ENCODE measurements at places on chromosomes 4 and X.

- no peak for DNase-seq
Measured at GRCh38 chrX:41759817-41760216, 35.8 kb downstream of the GPR82 start.

DNA sequence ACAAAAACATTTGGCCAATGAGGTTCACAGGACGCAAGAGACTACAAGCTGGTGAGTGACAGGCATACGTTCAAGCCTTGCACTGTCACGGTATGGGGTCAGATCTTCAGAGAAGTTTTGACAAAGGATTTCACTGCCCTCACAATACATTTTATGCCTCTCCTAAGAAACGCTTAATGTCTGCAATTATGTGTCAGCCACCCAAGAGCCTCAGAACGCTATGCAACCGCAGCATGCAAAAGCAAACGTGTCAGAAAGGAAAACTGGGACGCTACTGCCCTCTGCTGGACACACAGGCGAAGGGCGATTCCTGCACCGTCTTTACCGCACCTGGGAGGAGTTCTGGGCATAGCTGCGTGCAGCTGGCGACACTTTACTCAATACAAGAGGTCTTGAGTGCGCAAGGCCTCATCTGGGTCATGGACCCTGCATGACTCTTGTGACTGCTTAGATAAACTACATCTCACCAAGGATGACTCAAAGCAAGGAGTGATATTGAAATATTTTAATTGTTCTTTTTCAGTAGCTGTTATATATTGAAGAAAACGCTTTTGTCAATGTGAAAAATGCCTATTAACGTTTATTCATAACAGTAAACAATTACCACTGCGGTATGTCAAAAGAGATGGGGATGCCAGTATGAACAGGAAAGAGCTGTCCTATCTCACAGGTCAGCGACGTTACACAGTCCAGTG is 147.6 kb upstream of the FRG1 start:
- DNase-seq = peak; percentile 86

DNA sequence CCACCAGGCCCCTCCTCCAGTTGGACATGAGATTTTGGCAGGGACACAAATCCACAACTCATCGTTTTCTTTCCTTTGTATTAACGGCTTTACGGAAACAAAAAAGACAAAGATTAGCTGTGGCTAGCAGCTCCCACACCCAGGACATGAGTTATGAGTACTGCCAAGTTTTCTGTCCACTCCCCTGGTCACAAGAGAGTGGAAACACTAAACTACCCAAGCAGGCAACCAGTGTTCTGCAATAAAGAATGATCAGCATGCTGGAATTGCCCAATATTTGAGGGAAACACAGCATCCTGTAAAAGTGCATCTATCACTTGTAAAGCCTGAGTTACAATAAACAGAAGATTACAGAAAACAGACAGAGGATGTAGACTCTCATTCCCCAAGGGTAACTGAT is 358.4 kb downstream of the NLGN4X start:
- no peak for DNase-seq

- no peak for DNase-seq
Measured at GRCh38 chrX:123060986-123061385, 123.1 kb upstream of the GRIA3 start.

GRCh38 chrX:38960137-38960536 is 158.9 kb downstream of the MID1IP1 start:
- no peak for DNase-seq

DNA sequence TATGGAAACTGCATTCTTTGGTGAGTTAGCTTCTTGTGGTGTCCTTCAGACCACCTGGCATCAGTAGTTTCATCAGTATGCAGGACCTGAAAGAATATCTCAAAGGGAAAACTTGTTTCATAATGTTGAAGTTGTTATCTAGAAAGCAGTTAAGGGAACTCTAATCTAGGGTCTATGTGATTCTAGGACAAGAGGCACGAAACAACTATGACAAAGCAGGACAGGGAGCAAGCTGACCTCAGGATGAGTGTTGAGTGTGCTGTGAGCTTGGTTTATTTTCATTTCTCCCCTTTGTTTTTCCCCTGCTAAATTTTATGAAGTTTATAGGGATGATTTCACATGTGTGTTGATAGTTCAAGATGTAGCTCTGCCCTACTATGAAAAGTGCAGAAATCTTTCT is 65.7 kb downstream of the MXRA5 start:
- no peak for DNase-seq
